ENCODE measurements at places on chromosomes 2 and 18. TPM values are rescaled to one million over a fixed set of nuclear protein-coding genes. Genes with fewer than 3 reads are reported as not detected.

DNA sequence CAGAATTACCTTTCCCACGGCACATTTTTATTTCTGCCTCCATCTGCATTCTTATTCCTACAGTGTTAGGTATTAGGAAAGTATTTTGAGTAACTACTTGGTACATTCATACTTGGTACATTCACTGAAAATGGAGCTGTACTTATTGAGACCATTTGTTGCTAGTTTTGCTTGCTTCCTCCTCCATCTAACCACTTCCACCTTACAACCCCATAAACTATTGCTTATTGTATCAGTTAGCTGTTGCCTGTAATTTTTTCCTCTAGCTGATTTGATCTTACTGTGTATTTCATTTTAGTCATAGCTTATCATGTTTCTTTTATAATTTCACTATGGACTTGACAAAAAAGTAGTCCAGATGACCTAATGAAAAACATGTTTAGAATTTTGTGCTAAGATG is 50.7 kb downstream of the AFTPH start:
- DNase-seq, result no peak

- DNase-seq, result peak; percentile 50
Measured at GRCh38 chr2:79512442-79513401, at the start of gene CTNNA2. CTNNA2 (plus strand) TSS chr2:79513051.

The IL37 gene
- total RNA-seq, result not detected

DNA sequence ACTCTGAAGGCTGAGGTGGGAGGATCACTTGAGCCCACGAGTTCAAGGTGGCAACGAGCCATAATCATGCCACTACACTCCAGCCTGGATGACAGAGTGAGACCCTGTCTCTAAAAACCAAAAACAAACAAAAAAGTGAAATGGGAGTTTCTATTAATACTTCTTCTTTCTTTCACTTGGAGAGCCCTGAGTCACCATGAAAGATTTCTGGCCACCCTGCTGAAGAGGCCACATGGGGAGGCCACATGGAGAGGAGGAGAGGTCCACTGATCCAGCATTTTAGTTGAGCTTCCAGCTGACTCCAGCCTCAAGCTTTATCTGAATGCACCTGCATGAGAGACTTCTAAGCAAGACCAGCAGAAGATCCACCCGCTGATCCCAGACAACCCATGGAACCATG is 74.2 kb upstream of the LAPTM4A start:
- DNase-seq, result no peak

- no peak for DNase-seq
Measured at GRCh38 chr2:134365356-134365755, 111.5 kb downstream of the MGAT5 start.

GRCh38 chr2:174623106-174623637 is 25.6 kb upstream of the WIPF1 start:
- no peak for DNase-seq

GRCh38 chr2:109644571-109645275 is 30.6 kb downstream of the SOWAHC start:
- DNase-seq, result no peak

Data from Daoy (cell line).